ENCODE measurements at places on chromosomes 7 and 10.

- DNase-seq = no peak
These were observed 2.3 kb downstream of the DENND2A start for GRCh38 chr7:140638173-140638791.

- no peak for DNase-seq
These were observed 23.6 kb downstream of the TSPAN15 start for GRCh38 chr10:69474742-69475432.

DNA sequence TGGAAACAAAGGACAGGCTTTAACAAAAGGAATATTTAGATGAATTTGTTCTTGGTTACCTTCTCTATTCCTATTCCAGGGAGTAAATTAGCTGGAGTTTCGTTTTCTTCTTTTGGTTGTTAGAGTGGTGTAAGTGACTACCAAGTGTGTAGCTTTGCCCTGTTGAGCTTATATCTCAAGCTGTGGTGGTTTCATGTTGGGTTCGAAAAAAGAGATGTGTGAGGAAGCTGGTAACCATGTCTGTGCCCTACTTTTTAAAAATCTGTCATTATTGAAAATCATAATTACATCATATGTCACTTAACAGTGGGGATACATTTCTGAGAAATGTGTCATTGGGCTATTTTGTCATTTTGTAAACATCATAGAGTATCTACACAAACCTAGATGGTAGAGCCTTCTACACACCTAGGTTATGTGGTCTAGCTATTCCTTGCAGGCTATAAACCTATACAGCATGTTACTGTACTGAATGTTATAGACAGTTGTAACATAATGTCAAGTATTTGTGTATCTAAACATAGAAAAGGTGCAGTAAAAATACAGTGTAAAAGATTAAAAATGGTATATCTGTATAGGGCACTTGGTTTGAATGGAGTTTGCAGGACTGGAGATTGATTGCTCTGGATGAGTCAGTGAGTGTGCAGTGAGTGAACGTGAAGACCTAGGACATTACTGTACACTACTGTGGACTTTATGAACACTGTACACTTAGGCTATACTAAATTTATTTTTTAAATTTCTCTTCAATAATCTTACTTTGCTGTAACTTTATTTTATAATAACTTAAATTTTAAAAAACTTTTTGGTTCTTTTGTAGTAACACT is 90.4 kb downstream of the SEPTIN7 start:
- no peak for DNase-seq

DNA sequence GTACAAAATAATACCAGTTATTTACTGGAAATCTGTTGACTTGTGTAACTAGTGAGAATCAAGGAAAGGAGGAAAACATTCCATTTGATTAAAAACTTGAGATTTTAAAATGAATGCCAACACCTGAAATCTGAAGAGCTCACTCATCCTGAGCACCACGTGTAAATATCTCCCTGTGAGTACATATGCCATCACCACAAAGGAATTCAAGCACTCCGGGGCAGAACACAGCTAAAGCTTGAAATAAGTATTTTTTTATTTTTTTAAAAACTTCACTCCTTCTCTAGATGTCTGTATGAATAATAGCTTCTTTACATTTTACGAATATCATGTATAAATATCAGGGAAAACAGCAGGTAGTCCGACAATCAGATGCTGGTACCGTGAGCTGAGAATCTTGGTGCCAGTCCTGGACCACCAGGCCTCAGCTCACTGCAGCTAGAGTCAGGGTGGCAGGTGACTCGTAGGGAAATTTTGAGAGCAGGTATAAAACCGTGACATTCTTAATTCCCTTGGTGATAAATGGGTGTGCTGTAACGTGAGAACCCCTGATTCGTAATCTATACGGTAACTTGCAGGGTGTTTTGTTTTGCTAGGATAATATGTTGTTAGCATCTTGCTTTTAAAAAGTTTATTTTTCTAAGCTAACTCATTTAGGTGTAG is 12.7 kb downstream of the LMTK2 start:
- no peak for DNase-seq

DNA sequence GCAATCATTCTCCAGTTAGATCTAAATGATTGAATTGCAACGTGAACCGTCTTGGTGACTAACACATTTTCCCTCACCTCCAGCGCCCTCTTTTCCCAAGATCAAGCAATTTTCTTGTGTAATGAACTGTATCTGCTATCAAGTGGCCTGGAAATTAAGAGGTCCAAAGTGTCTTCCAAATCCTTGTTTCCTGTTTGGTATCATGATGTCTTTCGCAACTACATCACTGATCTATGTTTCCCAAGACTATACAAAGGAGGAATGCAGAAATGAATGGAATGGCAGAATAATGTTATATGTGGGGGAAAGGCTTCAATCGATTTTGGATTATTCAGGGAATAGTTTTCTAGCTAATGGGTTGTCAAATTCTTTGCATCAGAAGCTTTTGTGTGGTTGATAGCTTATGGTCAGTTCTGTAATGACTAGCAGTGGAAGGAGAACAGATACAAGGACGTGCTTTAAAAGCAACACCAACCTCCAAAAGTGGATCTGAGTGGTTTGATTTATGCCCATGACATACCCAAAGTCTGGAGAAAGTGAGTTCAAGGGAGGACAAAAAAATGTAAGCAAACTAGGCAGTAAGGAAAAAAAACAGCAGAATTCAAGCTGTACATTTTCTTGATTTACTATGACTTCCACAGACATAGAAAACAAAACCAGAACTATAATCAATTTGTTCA is 14.6 kb upstream of the ZEB1 start:
- no peak for DNase-seq

Data from pulmonary artery endothelial cell (primary cell).